Stimulated activated CD8-positive, alpha-beta memory T cell treated with anti-CD3 and anti-CD28 coated beads, Interleukin-12 subunit alpha, Interleukin-12 subunit beta, amount 100 ng/mL, for 1 hour (primary cell): ENCODE measurements at places on chromosomes 5 and 9.

DNA sequence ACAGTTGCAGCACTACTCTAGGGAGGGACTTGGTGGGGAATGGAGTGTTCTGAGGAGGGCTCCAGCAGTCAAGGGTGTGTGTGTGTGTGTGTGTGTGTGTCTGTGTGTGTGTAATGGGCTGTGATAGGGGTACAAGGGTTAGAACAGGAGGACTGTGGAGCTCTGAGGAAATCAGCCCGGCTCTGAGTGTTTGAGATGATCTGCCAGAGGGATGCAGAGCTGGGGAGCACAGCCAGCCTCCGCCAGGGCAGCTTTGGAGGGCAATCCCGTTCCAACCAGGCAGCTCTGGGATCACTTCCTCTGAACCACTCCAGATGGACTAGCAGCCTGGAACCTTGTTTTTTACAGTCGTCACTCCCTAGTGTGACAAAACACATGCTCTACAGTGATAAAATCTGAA lies 3.0 kb upstream of the SLC6A7 start:
- no peak for DNase-seq

- DNase-seq: no peak
Measured at GRCh38 chr5:130397132-130397531, 492.9 kb downstream of the CHSY3 start.

DNA sequence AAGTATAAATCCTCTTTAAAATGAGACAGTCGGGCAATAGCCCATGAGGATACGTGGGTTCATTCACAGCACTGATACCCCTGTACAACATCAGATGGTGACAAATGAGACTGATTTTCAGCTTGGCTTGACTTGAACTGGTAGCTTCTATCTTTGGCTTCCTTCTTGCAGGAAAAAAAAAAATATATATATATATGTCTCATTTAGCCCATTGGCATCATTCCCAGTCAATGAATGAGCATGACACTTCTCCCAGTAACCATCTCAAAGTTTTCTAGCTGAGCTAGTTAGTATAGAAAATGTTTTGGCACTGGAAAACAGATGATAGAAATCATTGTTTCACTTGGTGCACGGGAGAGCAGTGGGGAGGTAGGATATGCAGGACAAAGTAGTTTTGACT lies 222.5 kb upstream of the TAS2R1 start:
- DNase-seq: no peak

GRCh38 chr9:34370970-34371880 lies 5.5 kb downstream of the MYORG start:
- no peak for DNase-seq

- no peak for DNase-seq
Measured at GRCh38 chr5:132176521-132176945, 51.1 kb downstream of the P4HA2 start.

- DNase-seq: no peak
Measured at GRCh38 chr9:34783951-34784487, 74.1 kb upstream of the CCL21 start.

DNA sequence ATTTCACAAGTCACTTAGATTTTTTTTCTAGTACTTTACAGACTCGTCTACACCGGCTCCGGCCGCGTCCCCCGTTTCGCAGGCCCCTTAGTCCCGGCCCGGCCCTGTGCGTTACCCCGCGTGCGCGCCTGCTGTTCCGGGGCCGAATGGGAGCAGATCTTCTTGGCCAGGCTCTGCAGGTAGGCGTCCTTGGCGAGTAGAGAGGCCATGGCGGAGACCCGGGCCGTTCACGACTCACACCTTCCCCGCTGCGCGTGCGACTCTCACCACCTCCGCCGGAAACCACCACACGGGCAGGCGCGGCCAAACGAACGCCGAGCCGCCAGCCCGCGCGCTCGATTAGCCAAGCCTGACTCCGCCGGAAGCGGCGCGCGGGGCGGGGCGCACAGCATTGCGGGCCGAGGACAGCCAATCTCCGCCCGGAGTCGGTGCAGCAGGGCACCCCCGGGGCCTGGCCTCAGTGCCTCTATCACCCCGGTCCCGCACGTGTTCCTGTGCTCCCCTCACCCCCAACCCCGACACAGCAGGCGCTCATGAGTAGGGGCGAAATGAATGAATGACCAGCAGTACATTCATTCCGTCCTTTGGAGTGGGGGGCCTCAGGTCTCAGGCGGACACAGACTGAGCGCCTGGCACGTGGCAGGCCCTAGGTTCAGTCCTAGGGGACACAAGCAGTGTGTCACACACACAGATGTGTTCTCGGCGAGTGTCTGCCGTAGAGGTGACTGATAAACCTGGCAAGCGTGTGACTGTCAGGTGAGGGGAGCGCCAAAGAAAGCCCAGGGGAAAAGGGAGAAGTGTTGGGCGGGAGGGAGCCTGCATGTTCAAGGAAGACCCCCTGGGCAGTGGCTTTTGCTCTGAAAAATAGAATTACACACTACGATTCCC lies at the start of gene SURF6:
Gene SURF6, minus strand, starts transcription at position 265 of the 888 bp plus-strand sequence. Its CDS starts 56 bp downstream, at position 209.
- peak; percentile 86 for DNase-seq

- DNase-seq: no peak
Measured at GRCh38 chr5:3698412-3698811, 102.8 kb downstream of the IRX1 start.

DNA sequence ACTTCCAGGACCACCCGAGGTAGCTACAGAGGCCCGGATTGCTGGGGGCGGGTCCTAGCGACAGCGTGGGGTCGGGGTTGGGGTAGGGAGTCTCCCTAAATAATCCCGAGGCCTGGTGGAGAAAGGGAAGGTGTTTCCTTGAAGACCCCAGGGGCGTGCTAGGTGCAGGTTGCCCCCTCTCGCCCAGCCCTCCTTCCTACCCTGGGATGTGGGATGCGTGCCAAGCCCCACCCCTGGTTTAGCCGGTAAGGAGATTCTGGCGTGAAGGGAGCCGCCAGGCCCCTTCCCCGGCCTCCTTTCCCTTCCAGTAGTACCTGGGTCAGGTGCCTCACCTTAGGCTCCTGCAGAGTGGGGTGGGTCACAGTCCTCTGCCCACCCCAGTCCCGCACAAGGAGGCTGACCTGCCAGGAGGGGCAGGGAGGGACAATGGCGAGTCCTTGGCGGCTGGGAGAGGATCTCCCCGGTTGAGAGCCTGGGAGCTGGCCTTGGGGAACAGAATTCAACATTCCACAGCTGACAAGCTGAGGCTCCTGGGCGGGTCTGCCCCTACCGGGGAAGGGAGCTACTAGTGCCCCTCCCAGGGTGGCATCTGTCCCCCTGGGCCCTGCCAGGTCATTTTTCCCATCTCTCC lies 674 bp downstream of the TSPAN17 start:
- DNase-seq: no peak

GRCh38 chr9:109776391-109776790 lies 3.6 kb upstream of the PALM2AKAP2 start:
- DNase-seq: no peak

DNA sequence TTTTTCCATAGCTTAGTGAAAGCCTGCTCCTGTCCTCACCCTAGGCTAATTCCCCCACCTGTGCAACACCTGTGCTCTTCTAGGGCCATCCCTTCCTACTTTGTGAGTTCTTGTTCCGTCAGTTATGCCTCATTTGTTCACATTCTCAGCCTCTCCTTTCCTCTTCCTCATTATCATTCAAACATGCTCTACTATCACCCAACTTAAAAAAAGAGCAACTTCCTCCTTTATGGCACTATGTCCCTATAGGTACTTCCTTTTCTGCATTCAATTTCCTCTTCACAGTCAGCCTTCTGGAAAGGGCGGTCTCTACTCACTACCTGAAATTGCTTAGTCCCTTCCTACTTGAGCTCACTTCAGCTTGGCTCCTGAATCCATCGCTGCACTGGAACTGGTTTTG lies 111.8 kb upstream of the LHFPL2 start:
- no peak for DNase-seq

GRCh38 chr9:32490601-32491000 lies 35.4 kb downstream of the RIGI start:
- DNase-seq: no peak

DNA sequence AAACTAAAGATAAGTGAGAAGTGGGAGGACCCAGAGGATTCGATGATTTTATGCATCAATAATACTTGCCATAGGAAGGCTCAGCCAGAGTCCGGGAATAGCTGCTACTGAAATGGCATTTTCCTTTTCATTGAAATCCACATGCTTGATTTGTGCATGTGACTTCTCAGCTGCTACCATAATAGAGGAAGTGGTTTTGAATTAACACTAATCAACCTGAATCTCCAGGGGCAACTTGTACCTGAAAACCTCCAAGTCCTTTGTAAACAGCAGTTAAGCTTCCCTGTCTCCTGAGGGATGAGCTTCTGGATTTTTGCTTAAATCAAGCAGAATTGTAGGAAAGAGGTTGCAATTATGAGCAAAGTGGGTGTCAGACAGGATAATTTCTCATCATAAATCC lies 124.9 kb downstream of the PPP2R2B start:
- no peak for DNase-seq

DNA sequence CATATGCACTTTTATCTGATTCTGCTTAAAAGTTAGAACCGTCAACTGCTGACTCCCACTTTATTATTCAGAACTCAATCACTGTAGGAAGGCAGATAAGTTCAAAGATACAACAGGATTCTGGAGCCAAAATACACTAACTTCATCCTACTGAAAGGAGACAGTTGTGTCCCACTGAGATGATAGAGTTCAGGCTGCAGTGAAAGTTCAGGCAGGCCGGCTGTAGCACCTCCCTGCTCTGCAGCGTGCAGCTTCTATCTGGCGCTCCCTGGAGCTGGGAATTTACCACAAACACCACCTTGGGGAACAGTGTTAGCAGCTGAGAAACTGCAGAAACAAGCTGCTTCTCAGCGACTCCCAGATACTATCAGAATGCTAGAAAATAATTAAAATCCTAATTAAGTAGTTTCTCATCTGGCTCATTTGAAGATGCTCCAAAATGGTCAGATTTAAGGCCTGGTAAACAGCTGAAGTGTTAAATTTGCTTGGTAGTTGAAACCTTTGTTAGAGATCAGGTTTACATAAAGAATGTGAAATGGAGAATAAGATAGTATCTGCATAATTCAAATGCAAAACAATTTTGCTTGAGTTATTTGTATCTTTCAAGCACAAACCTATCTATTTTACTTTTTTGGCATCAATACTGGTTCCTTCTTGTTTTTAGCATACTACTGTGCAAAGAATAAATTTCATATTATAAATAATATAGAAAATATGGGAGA lies 52.3 kb upstream of the CNTLN start:
- DNase-seq: no peak
